Trophoblast cell (in vitro differentiated cells and primary cell): ENCODE measurements at places on chromosomes 4 and X.
A peak's percentile ranks its signal among the peaks of the same experiment; 100 is the strongest.

GRCh38 chr4:115537387-115537786 is 424.0 kb upstream of the NDST4 start:
- H3K4me1 ChIP-seq: no peaks in the 10 kb centered on the region
- no peaks in the 10 kb centered on the region for H3K36me3 ChIP-seq
- no peak overlapping the region for H3K4me3 ChIP-seq
- no peak for DNase-seq
- no peak overlapping the region for H3K27ac ChIP-seq

GRCh38 chrX:15050395-15050794 is 177.2 kb downstream of the MOSPD2 start:
- no peak overlapping the region for H3K4me3 ChIP-seq
- H3K36me3 ChIP-seq: no peaks in the 10 kb centered on the region
- no peak for DNase-seq
- H3K4me1 ChIP-seq: no peaks in the 10 kb centered on the region
- no peak overlapping the region for H3K27ac ChIP-seq

DNA sequence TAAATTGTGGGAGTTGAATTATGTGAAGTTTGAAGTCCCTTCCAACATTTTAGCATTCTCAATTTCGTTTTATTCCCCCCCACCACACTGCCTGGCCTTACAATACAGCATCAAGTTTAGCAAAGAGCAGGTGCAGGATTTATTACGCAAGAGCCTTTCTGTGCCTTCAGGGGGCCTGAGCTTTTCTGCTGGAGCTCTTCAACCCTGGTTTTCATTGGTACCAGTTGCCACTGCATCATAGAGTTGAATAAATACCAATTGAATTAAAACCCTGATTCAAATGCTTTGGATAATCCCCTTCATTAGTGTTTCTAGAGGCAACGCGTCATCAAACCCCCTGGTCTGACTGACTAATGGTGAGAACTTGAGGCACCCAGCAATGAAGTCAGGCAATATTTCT is 43.6 kb upstream of the KIT start:
- H3K27ac ChIP-seq: no peak overlapping the region
- DNase-seq: no peak
- no peaks in the 10 kb centered on the region for H3K4me1 ChIP-seq
- no peak overlapping the region for H3K4me3 ChIP-seq
- no peaks in the 10 kb centered on the region for H3K36me3 ChIP-seq

DNA sequence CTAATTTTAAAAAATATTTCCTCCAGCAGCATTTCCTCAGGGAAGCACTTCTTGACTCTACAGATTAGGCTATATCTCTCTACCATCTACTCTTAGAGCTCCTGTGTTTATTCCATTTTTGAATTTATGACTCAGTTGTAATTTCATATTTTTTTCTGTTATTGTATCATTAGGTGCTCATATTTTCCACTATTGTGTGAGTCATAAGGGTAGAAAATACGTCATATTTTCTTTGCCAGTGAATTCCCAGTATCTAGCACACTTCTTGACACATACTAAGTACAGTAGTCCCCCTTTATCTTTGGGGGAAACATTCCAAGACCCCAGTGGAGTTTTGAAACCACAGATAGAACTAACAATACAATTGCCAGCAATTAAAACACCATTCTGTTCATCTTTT is 431.2 kb downstream of the GASK1B start:
- DNase-seq: no peak
- no peaks in the 10 kb centered on the region for H3K36me3 ChIP-seq
- H3K4me1 ChIP-seq: no peaks in the 10 kb centered on the region
- H3K4me3 ChIP-seq: no peak overlapping the region
- no peak overlapping the region for H3K27ac ChIP-seq

GRCh38 chr4:147447786-147448185 is 33.1 kb upstream of the EDNRA start:
- H3K36me3 ChIP-seq: no peaks in the 10 kb centered on the region
- no peak overlapping the region for H3K27ac ChIP-seq
- no peak for DNase-seq
- H3K4me1 ChIP-seq: no peaks in the 10 kb centered on the region
- H3K4me3 ChIP-seq: no peak overlapping the region
- H3K27me3 ChIP-seq: no peaks in the 10 kb centered on the region

GRCh38 chrX:136825771-136826170 is 45.0 kb upstream of the ARHGEF6 start:
- DNase-seq: no peak
- no peaks in the 10 kb centered on the region for H3K4me1 ChIP-seq
- H3K36me3 ChIP-seq: no peaks in the 10 kb centered on the region
- no peak overlapping the region for H3K27ac ChIP-seq
- H3K4me3 ChIP-seq: no peak overlapping the region

DNA sequence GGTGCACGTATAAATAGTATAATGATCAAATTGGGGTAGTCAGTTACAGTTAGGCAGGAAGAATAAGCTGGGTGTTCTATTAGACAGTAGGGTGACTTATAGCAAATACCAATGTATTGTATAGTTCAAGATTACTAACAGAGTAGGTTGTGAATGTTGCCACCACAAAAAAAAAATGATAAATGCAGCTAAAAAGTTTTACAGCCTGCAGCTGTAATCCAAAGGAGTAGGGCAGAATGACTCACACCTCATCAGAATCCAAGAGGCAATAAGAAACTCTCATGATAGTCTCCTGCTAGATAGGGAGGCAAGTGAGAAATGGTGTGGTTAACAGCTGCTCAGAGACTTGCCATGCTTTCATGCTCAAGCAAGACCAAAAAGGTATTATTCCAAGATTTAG is 19.6 kb upstream of the TCEAL4 start:
- no peaks in the 10 kb centered on the region for H3K36me3 ChIP-seq
- H3K27me3 ChIP-seq: no peaks in the 10 kb centered on the region
- no peak overlapping the region for H3K4me3 ChIP-seq
- no peaks in the 10 kb centered on the region for H3K4me1 ChIP-seq
- no peak overlapping the region for H3K27ac ChIP-seq

DNA sequence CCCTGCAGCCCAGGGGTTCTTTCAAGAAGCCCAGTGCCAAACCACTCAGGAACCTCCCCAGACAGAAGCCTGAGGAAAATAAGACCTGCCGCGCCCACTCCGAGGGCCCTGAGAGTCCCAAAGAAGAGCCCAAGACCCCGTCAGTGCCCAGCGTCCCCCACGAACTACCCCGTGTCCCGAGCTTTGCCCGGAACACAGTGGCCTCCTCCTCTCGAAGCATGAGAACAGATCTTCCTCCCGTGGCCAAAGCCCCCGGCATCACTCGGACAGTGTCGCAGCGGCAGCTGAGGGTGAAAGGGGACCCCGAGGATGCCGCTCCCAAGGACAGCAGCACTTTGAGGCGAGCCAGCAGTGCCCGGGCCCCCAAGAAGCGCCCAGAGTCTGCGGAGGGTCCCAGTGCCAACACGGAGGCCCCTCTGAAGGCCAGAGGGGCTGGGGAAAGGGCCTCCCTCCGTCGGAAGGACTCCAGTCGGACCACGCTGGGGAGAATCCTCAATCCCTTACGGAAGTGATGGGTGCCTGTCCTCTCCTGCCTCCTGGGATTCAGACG is 40.2 kb downstream of the FHDC1 start:
- H3K27me3 ChIP-seq: no peaks in the 10 kb centered on the region
- no peak overlapping the region for H3K27ac ChIP-seq
- peaks cover 39% of the 10 kb centered on the region for H3K36me3 ChIP-seq
- peaks cover 8% of the 10 kb centered on the region for H3K4me1 ChIP-seq
- no peak for DNase-seq
- H3K4me3 ChIP-seq: no peak overlapping the region

- peaks cover 8% of the 10 kb centered on the region for H3K36me3 ChIP-seq
- no peak for DNase-seq
- H3K27ac ChIP-seq: no peak overlapping the region
These were observed 2.7 kb downstream of the UTP14A start for GRCh38 chrX:129908636-129909035.

- H3K4me3 ChIP-seq: no peak overlapping the region
- H3K27me3 ChIP-seq: no peaks in the 10 kb centered on the region
- no peaks in the 10 kb centered on the region for H3K4me1 ChIP-seq
- DNase-seq: no peak
- H3K27ac ChIP-seq: no peak overlapping the region
- no peaks in the 10 kb centered on the region for H3K36me3 ChIP-seq
These were observed 106.4 kb upstream of the FAM241A start for GRCh38 chr4:112038861-112039260.

DNA sequence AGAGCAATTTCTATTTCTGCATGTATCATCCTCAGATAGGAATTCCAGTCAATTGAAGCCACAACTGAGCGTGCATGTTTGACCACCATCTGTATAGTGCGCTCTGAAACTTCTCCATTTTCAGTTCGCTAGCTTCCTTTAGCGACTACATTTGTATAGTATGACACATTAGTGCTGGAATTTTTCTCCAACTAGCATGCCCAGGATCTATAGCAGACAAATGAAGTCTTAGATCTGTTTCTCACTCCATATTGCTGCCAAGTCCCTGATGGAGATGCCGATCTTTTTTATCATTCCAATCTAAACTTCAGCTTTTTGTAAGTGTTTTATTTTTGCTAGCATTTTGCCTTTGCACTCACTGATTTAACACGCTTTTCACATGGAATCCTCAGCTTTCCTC is 774.8 kb upstream of the TENM3 start:
- H3K4me3 ChIP-seq: no peak overlapping the region
- no peaks in the 10 kb centered on the region for H3K36me3 ChIP-seq
- DNase-seq: no peak
- no peaks in the 10 kb centered on the region for H3K27me3 ChIP-seq
- H3K27ac ChIP-seq: no peak overlapping the region
- no peaks in the 10 kb centered on the region for H3K4me1 ChIP-seq

DNA sequence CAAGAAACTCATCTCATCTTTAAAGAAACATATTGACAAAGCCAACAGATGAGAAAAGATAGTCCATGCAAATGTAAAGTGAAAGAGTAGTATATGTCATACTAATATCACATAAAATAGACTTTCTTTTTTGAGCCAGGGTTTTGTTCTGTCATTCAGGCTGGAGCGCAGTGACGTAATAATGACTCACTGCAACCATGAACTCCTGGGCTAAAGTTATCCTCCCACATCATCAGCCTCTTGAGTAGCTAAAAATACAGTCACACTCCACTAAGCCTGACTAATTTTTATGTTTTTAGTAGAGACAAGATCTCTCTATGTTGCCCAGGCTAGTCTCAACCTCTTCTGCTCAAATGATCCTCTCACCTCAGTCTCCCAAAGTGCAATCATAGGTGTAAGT is 51.8 kb upstream of the TRAM1L1 start:
- H3K4me1 ChIP-seq: peaks cover 6% of the 10 kb centered on the region
- DNase-seq: peak; percentile 71
- no peak overlapping the region for H3K27ac ChIP-seq

DNA sequence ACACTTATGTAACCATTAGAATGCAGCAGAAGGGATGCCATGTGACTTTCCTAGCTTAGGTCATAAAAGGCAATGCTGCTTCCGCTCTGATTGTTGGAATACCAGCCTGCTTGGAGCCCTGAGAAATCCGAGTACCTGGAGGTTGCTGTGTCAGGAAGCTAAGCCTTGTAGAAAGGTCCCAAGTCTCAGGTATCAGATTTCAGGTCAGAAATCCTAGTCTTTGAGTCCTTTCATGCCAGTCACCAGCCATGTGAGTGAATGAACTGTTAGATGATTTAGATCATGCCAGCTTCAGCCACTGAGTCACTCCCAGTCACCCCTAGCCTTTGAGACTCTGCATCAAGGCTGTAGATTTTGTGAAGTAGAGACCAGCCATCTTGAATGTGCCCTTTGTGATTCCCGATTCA is 23.5 kb downstream of the RAP1GDS1 start:
- no peaks in the 10 kb centered on the region for H3K4me1 ChIP-seq
- H3K4me3 ChIP-seq: no peak overlapping the region
- no peaks in the 10 kb centered on the region for H3K27me3 ChIP-seq

GRCh38 chr4:2647403-2648158 is 108.6 kb downstream of the TNIP2 start:
- H3K4me1 ChIP-seq: peaks cover 6% of the 10 kb centered on the region
- H3K4me3 ChIP-seq: no peak overlapping the region
- H3K27ac ChIP-seq: no peak overlapping the region
- no peak for DNase-seq
- peaks cover 48% of the 10 kb centered on the region for H3K36me3 ChIP-seq

GRCh38 chrX:15399962-15400391 is 15.8 kb upstream of the VEGFD start:
- no peaks in the 10 kb centered on the region for H3K27me3 ChIP-seq
- H3K4me1 ChIP-seq: no peaks in the 10 kb centered on the region
- no peaks in the 10 kb centered on the region for H3K36me3 ChIP-seq

- no peaks in the 10 kb centered on the region for H3K27me3 ChIP-seq
- DNase-seq: no peak
- H3K4me1 ChIP-seq: no peaks in the 10 kb centered on the region
- no peak overlapping the region for H3K27ac ChIP-seq
These were observed 26.3 kb downstream of the PRPS2 start for GRCh38 chrX:12817528-12817927.

- peak; percentile 0 for DNase-seq
- H3K27ac ChIP-seq: no peak overlapping the region
- H3K4me3 ChIP-seq: no peak overlapping the region
- H3K27me3 ChIP-seq: no peaks in the 10 kb centered on the region
- H3K36me3 ChIP-seq: no peaks in the 10 kb centered on the region
These were observed 1454.1 kb downstream of the PCDH19 start for GRCh38 chrX:98956014-98956413.

DNA sequence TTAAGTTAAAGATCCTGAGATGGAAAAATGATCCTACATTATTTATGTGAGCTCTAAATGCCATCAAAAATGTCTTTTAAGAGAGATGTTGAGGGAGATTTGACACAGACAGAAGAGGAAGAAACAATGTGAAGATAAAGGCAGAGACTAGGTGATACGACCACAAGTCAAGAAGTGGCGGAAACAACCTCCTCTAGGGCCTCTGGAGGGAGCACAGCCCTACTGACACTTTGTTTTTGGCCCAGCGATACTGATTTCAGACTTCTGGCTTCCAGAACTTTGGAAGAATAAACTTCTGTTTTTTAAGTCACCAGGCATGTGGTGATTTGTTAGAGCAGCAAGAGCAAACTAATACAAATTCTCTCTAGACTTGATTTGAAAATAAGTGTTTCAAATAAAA is 1216.1 kb downstream of the FSTL5 start:
- no peaks in the 10 kb centered on the region for H3K36me3 ChIP-seq
- DNase-seq: no peak
- H3K4me3 ChIP-seq: no peak overlapping the region
- H3K27ac ChIP-seq: no peak overlapping the region
- no peaks in the 10 kb centered on the region for H3K4me1 ChIP-seq
- H3K27me3 ChIP-seq: no peaks in the 10 kb centered on the region

DNA sequence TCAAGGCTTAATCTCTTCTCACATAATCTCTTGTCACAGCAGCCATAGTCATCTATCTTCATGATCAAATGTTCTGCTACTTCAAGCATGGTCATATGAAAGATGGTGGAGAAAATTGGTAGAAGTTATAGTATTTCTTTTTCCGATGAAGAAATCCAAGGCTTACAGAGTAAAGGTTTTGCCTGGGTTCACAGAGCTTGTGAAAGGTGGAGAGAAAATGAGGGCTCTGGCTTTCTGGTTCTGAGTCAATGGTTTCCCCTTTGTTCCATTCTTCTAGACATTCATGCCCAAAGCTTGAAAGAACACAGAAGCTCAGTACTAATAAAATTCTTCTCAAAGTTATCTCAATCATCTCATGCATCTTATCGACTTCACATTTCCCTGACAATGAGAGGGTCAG is 36.1 kb downstream of the CLNK start:
- no peak overlapping the region for H3K27ac ChIP-seq
- no peak overlapping the region for H3K4me3 ChIP-seq
- H3K27me3 ChIP-seq: no peaks in the 10 kb centered on the region
- no peaks in the 10 kb centered on the region for H3K36me3 ChIP-seq
- DNase-seq: no peak
